Erythroblast (primary cell): ENCODE measurements at places on chromosomes 7 and 10.

DNA sequence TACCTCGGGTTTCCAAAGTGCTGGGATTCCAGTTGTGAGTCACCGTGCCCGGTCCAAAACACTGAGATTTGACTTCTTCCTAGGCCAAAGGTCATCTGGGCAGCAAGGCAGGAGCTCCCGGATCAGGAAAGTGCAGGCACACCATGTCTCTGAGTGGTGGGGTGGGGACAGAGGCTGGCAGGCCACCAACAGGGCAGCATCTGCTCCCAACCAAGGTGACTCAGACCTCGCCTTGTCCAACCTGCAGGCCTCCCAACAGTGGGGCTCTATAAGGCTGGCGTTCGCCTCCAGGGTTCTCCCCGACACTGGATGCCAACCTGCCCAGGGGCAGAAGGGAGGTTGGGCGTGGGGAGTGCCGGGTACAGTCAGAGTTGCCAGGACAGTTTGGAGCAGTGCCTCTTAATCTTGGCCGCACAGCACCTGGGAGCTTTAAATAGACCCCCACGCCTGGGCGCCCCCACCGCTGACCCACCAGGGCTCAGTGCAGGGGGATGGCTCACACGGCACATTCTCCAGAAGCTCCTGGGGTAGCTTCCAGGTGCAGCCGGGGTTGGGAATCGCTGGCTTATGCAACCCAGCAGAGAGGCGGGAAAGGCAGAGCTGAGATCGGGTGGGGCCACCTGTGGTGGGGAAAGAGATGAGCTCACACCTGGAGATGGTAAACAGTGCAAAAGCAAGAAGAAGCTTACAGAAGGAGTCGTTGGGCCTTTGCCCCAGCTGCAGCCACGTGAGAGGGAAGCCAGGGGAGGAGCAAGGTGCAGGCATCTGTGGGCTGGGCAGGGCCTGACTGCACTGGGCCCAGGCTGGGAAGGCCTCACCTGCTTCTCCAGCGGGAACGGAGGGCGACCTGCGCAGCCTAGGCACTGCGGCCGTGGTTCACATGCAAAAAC lies 10.9 kb downstream of the CALML5 start:
- no peak for DNase-seq

GRCh38 chr7:30657131-30657530 lies 25.1 kb downstream of the CRHR2 start:
- DNase-seq = no peak

DNA sequence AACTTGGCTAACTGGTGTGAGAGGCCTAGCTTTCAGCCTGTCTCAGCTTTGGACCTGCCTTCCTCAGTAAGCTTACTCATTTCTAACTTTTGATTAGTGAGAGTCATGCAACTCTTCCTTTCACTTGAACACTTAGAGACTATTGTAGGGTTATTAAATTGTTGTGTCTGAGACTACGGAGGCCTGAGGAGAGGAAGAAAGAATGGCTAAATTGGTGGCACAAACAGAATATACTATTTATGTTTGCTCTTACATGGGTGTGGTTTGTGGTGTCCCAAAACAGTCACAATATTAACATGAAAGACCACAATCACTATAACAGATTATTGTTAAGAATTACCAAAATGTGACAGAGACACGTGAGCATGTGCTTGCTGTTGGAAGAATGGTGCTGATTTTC lies 82.1 kb downstream of the TRIM24 start:
- no peak for DNase-seq

DNA sequence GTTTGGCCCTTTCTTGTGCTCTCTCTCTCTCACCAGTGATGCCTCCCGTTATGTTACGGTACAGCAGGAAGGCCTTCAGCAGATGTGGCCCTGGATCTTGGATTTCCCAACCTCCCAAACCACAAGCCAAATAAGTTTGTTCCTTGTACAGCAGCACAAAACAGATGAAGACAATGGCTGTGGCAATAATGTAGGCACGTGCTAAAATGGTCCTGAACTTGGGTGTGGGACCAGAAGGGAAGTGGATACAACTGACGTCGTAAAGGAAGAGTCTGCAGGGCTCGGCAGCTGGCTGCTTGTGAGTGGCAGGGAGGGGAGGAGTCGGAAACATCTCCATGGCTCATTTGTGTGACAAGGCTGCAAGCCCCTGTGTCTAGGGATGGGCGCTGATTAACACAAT lies 26.8 kb downstream of the PROSER2 start:
- no peak for DNase-seq

DNA sequence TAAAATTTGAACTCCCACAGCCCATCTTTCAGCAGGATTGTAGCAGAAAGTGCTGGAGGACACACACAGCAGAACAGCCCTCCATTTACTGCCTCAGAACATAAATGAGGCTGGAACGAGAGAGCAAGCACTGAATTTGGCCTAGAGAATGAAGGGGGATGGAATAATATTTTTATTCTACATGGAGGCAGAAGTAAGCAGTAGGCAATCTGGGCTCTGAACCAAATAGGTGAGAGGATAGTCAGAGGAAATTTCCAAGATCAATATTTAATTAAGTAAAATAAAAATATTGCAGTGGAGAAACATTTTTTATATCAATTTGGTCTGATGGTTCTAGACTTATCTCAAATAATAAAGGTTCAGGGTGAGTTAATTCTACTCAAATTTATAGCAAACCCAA lies 29.2 kb upstream of the TSPAN13 start:
- DNase-seq = no peak

GRCh38 chr10:118412132-118412760 lies 70.1 kb upstream of the FAM204A start:
- DNase-seq = no peak

GRCh38 chr10:34024282-34024681 lies 689.8 kb upstream of the NRP1 start:
- DNase-seq = no peak

DNA sequence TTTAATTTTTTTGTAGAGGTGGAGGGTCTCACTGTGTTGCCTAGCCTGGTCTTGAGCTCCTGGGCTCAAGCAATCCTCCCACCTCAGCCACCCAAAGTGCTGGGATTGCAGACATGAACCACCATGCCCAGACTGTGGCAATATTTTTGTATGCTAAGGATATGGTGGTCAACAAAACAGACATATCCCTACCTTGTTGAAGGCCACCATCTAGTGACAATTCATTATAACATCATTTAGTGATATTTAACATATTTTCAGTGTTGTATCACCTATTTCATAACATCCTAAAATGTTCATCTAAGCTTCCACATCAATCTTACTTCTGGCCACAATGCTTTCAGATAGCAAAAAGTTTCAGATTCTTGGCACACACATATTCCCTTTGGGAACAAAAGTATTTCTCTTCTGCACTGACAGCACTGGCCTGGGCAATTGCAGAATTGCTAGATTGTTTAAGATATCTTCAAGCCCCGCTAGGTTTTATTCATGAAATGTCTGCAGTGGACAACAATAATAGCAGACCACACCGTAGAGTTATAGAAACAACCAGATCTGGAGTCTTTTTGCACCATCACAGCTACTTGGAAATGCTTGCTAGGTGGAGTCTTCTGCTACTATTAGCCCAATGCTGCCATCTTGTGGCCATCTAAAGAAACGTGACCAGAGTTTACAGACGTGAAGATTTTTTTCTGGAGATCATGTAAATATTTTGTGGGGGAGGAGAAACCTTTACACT lies 58.4 kb downstream of the DNAJC12 start:
- DNase-seq = peak; percentile 88

DNA sequence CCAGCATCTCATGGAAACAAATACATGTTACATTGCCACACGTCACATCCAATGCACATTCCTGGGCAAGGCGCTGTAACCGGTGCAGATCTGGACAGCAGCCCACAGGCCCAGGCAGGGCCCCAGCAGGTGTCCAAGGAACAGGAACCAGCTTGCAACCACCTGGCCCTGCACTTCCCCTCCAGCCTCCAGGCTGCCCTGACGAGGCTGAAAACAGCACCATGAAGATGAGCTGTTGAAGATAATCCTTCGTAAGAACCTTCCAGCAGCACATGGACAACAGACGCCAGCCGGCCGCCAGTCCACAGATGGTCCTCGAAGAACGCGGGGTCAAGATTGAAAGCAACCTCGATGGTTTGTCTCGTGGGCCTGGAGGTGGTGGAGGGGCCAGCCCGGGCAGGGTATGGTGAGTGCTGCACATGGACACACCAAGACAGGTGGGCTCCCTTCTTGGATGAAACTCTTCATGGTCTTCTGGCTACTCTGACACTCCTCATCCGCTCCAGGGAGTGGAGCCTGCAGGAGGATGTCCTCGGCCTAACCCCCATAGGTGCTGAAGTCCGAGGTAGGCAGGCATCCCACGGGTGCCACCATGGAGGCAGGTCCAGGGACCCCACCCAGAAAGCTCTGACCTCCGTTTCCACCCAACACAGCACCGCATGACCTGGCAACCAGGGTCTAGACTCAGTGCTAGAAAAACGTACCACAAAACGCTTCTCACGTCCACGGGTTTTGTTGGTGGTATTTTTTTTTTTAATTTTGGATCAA lies 22.9 kb downstream of the PDGFA start:
- DNase-seq = no peak

- DNase-seq = no peak
These were observed 35.6 kb downstream of the SRPK2 start for GRCh38 chr7:105352901-105353668.

DNA sequence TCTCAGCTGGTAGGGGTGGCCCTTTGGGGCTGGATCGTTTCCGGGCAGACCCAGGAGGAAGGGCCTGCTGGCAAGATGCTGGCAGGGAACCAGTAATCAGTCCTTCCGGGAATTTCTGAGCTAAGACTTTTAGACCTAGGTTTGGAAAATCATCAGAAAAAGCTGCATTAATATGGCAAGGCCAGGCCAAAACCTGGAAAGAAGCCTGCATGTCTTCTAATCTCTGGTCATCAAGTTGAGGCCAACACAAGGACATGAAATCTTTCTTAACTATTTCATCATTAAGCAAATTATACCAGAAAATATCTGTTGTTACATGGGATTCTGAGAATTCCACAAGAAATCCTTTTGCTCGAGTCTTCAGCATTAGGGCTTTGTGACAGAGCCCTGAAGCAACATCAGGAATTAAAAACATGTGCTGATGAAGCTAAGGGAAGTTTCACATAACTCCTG lies 19.9 kb downstream of the CPA1 start:
- DNase-seq = no peak

- no peak for DNase-seq
These were observed 1.5 kb upstream of the KAT6B start for GRCh38 chr10:74824900-74825370.

DNA sequence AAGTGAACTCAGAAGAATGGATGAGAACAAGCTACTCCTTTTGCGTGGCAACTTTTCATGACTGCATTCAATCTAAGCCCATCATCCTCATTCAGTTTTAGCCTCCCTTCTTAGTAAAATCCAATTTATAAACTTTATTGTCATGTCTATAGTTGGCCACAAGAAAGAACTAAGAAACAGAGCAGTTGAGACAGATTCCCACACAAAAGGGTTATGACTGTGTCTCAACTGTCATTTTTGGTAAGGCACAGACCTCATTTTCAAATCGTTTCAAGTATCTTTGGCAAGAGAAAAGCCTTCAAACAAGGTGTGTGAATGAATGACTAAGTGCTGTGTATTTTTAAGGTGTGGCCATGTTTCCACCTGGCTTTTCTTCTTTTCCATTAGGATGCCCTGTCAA lies 84.2 kb upstream of the CREB5 start:
- DNase-seq = no peak

GRCh38 chr7:33735403-33735802 lies 169.9 kb upstream of the BMPER start:
- no peak for DNase-seq

GRCh38 chr7:26853788-26854393 lies 10.5 kb downstream of the SKAP2 start:
- DNase-seq = peak; percentile 56

GRCh38 chr7:156155988-156156733 lies 343.9 kb upstream of the SHH start:
- DNase-seq = no peak

DNA sequence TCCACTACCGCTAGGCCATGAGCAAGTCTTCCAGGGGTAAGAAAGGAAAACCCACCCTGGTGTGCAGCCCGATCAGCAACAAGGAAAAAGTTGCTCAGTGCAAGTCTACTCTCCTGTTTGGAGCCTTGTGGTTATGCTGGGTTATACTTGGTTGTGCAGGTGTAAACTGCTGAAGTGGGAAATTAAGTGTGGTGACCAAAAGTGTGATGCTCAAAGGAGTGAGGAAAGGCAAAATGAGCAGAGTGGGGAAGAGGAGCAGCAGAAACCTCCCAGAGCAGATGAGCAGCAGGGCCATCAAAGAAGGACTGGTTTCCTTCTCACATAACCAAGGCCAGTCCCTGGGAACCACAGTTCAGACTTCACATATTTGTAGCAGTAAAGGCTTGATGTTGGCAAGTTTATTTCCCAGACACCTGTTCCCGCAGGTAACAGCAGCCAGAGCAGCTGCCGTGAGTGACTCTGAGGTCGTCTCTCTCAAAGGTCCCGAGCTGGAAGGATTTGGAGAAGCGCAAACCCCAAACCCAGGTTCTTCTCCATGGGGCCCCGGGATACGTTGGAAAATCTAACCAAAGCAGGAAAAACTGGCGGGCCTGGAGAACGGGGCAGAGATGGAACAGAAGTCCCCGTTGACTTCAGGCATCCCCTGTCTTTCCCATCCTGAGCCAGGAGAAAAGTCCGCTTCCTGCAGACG lies 607 bp upstream of the SMO start:
- no peak for DNase-seq

- DNase-seq = peak; percentile 60
These were observed 724 bp downstream of the CAPZA2 start for GRCh38 chr7:116862951-116863670.

GRCh38 chr10:71757399-71757922 lies 15.9 kb downstream of the VSIR start:
- DNase-seq = no peak

GRCh38 chr10:98429320-98430072 lies 14.5 kb upstream of the PYROXD2 start:
- DNase-seq = no peak

DNA sequence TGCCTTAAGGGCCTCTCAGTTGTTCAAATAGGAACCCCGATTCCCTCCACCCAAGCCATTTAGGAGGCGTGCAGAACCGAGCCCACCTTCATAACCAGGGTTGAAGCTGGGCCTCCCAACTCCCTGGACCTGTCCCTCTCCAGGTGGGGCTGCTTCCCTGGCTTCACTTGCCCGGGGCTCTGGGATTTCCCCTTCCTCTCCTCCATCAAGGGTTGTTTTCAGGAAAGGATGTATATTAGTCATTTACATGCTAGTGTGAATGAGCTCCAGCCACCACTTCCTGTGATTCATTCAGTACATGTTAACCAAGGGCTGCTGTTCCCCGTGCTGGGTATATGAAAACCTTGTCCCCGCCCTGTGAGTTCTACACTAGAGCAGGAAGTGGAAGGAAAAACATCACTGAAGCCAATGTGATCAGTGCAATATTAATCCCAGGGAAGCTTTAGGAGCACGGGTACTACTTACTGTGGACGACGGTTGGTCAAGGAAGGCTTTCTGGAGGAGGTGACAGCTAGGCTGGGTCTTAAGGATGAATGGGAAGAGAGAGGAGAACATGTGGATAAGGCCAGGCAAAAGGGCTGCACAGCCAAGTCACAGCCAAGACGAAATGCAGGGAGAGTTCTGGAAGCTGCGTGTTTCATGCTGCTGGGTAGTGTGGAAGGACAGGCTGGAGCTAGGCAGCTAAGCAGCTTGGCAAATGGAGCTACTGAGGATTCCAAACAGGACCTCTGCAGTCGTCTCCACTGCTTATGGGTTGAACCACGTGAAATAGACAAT lies 150.1 kb upstream of the SHH start:
- no peak for DNase-seq

GRCh38 chr10:117536866-117537435 lies 5.6 kb upstream of the EMX2 start:
- DNase-seq = no peak

GRCh38 chr7:92061154-92061553 lies 73.1 kb downstream of the CYP51A1 start:
- no peak for DNase-seq
